ENCODE measurements at places on chromosomes 11 and 22.
A peak's percentile ranks its signal among the peaks of the same experiment; 100 is the strongest.

DNA sequence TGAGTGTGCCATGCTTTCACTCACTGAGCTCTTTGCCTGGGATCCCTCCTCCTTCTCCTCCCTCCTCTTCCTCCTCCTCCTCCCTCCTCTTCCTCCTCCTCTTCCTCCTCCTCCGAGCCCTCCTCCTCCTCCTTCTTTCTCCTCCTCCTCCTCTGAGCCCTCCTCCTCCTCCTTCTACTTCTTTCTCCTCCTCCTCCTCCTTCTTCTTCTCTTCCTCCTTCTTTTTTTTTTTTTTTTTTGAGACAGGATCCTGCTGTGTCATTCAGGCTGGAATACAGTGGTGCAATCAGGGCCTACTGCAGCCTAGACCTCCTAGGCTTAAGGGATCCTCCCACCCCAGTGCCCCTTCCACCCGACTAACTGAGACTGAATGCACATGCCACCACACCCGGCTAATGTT is 62.3 kb downstream of the DEUP1 start:
- no peak for DNase-seq

GRCh38 chr11:48101044-48101733 is 115.4 kb upstream of the OR4B1 start:
- DNase-seq: no peak

DNA sequence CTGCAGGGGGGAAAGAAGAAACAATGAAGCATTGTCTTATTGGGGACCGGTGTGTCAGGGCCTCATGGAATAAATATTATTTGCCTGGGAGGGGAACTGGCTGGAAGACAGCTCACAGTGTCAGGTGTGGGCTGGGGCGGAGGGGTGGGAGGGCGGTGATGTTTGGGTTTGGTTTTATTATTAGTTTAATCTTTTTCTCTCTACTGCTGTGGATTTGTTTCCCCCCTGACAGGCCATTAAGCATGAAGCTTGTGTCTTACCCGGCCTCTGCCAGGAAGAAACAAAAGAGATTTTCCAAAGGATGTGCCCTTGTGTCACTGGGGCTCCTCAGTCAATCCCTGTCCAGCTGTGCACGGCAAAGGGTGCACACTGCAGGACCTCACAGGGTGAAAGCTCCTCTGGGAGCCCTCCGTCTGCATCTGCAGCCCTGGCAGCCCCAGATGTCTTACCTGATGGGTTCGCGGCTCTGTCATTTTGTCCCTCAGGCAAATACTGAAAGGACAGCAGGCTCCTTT is 203.1 kb upstream of the TMEM45B start:
- DNase-seq: no peak

GRCh38 chr22:35863432-35863831 is 145.8 kb downstream of the APOL5 start:
- peak; percentile 1 for DNase-seq

GRCh38 chr11:60777572-60777971 is 7.6 kb upstream of the MS4A10 start:
- DNase-seq: no peak

- no peak for DNase-seq
Measured at GRCh38 chr11:117172724-117173421, 5.7 kb upstream of the SIDT2 start.

- no peak for DNase-seq
Measured at GRCh38 chr11:130645843-130646197, 197.4 kb downstream of the ADAMTS15 start.

- DNase-seq: peak; percentile 80
Measured at GRCh38 chr11:8071616-8072581, 9.1 kb upstream of the TUB start.

GRCh38 chr11:115226556-115226955 is 277.7 kb downstream of the CADM1 start:
- no peak for DNase-seq

DNA sequence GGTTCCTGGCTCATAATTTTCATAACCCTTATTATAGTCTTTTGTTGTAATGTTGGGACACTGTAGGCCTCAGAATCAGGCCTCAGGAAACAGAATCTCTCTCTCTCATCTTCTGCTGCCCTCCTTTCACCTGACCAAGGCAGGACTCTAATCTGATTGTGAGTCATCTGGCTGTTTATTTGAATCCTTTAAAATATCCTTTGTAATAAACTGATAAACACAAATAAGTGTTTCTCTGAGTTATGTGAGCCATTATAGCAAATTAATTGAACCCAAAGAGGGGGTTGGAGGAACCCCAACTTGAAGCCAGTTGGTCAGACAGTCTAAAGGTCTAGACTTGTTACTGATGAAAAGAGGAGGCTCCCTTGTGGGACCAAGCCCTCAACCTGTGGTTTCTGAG is 30.6 kb downstream of the ACER3 start:
- no peak for DNase-seq

DNA sequence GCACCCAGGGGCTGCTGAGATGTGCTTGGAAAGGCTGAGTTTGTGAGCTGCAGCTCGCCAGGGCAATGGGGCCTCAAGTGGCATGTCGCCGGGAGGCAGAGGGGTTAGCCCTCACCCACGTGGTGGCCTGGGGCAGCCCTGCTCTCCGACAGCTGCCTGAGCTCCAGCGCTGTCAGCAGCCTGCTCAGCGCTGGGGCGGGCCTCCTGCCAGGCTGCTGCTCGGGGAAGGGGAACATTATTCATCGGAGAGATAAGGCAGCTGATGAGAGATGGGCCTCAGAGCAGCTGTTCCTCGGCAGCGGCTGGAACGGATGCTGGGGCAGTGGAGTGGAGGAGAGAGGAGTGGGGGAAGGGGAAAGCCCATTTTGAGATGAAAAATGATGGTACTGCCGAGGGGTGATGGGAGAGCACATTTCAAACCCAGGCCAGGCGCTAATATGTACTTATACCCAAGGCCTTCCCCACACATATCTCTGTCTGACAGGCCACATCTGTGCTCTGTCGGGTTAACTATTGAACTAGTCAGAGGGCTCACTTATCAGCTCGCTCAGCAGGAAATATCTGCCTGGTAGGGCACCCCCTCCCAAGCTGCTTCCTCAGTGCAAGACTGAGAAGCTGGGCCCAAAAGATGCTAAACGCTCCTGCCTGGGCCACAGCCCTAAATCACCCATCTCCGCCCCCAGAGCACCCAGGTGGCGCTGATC is 79.5 kb downstream of the TIMP3 start:
- peak; percentile 88 for DNase-seq

DNA sequence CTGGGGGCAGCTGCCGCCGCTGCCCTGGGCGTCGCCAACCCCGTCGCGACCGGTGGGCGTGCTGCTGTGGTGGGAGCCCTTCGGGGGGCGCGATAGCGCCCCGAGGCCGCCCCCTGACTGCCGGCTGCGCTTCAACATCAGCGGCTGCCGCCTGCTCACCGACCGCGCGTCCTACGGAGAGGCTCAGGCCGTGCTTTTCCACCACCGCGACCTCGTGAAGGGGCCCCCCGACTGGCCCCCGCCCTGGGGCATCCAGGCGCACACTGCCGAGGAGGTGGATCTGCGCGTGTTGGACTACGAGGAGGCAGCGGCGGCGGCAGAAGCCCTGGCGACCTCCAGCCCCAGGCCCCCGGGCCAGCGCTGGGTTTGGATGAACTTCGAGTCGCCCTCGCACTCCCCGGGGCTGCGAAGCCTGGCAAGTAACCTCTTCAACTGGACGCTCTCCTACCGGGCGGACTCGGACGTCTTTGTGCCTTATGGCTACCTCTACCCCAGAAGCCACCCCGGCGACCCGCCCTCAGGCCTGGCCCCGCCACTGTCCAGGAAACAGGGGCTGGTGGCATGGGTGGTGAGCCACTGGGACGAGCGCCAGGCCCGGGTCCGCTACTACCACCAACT is 1.0 kb downstream of the FUT4 start:
- DNase-seq: no peak

DNA sequence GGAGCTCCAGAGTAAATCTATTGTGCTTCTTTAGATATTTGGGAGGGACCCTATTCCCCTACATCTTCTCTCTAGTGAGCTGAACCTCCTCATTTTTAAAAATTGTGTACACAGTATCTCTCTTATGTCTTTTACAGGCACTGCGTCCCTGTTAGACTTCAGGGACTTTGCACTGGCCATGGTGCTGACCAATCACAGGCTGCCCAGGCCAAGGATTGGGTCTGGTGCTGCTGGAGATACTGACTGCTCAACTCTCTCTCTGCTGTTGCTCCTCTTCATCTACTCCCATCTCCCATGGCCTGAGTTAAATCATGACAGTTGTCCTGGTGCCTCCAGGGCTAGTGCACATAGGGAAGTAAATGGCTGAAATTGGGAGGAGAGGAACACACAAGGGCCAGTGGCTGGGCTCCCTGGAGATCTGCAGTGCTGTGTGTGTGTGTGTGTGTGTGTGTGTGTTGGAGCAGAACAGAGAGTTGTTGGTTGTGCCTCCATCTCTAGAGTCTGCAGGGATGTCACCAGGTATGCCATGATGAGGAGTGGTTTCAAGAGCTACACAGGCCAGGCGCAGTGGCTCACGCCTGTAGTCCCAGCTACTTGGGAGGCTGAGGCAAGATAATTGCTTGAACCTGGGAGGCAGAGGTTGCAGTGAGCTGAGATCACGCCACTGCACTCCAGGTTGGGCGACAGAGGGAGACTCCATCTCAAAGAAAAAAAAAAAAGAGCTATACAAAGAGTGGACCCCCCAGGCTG is 155.3 kb downstream of the ST3GAL4 start:
- DNase-seq: no peak

GRCh38 chr11:78499971-78500370 is 74.7 kb downstream of the NARS2 start:
- DNase-seq: no peak

- DNase-seq: no peak
Measured at GRCh38 chr11:94786264-94787126, 18.3 kb downstream of the AMOTL1 start.

DNA sequence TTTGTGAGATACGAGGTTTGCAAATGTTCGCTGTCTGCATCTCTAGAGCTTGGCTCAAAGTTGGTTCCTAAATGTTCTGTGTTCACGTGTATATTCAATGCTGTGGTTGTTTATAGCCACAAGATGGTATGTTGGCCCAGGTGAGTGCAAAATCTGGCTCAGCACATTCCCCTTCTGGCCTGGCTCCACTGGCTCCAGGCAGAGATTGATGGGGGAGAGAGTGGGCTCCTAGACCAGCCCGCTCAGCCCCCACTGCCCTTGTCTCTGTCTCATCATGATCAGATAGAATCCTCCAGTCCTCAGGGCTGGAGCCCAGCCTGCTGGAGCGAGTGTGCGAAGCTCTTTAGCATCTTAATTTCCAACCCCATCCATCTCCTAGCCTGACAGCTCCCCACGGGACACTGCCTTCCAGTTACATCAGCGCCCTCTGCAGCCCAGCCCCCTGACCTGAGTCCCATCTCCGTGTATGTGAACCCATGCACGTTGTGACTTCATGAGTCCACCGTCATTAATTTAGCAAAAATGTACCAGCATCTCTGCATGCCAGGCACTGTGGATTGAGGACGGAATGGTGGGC is 2.0 kb downstream of the P2RX3 start:
- DNase-seq: no peak

DNA sequence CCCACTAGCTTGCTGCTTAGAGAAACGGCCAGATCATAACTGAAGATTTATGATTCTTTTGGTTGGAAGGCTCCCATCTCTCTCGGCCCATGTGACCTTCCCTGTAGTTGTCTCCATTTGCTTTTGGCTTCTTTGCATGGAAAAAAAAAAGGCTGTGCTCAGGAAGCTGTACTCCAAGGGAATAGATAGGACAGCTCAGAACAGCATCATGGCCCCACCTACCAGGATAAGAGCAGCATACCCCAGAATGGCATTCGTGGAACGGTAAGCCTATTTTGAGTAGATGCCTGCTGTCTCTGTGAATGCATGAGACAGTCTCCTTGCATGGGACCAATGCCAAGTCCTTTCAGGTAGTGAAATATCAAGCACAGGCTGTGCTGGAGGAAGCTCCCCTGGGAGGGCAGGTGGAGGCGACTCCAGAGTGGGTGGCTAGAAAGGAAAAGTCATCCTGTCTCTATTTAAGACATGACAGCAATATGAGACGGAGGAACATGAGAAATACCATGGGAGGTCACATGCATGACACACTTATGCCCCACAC is 94.1 kb upstream of the AMOTL1 start:
- DNase-seq: no peak

GRCh38 chr11:74926304-74927030 is 22.4 kb downstream of the XRRA1 start:
- DNase-seq: no peak

DNA sequence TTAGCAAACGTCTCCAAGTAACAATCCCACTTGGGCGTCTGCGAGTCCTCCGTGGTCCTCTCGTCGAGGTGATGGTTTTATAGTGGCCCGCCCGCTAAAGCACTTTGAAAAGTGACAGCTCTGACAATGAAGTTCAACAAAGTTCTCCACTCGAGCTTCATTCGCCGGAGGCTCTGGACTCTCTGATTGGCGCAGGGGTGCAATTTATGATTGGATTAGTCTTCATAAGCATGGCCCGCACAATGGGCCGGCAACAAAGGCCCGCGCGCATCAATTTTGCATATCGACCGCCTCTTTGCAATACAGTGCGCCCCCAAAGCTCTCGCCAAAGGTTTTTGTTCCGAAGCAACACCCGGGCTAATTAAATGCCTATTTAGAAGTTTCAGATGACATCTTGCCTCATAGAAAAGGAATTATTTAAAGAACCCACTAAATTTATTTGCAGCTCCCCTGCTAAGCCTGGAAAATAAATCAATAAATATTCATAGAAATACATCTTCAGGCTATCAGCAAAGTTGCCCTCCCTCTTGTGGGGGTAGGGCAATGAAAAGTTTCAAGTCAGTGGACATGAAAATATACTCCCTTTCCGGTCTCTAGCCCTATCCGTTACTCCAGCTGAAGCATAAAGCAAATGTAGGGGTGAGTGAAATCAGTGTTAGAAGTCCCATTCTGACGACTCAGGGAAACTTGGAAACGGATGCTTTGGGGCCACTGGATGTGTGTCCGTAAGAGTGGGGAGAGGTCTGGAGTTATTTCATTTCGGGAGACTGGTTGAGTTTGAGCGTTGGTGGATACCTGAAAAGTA is at the start of gene DBX1:
DBX1 (minus strand) TSS at position 51 of the 805 bp plus-strand sequence. CDS start 151 bp downstream, outside the sequence.
- DNase-seq: peak; percentile 34

DNA sequence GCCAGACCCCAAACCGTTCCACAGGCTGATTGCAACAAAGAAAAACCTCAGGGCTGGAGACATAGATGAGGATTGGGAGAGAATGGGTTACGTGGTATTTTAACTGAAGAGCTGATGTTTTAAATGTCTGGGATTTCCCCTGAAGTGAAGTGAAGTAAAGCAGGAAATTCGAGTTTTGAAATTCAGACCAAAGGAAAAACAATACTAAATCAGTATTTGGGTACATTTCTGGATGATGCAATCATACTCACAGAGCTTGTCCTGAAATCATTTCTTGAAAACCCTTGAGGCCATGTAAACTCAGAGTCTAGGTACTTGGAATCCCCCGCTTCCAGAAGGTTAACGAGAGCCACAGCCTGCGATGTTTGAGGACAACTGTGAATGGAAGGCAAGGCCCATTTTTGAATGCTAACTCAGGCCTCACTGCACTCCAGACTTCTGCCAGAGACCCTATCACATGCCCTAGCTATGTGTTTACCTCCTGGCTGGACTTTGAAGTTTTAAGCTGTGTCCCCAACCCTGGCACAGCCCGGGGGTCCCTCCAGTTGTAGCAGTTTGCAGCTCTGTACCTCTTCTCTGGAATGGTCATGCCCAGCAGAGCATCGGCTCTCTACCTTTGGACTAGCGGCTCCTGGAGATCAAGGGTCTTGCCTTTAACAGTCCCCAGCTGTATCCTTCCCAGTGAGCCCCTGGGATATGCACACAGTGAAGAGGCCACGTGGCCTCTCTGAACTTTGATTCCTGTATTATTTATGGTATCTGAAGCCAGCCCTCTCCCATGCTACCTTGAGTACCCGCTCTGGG is 5.4 kb upstream of the FTH1 start:
- DNase-seq: no peak

All from NCI-H146 (cell line).